HepG2 (cell line): ENCODE measurements at places on chromosomes 4 and X. TPM values are rescaled to one million over a fixed set of nuclear protein-coding genes. Genes with fewer than 3 reads are reported as not detected.

DNA sequence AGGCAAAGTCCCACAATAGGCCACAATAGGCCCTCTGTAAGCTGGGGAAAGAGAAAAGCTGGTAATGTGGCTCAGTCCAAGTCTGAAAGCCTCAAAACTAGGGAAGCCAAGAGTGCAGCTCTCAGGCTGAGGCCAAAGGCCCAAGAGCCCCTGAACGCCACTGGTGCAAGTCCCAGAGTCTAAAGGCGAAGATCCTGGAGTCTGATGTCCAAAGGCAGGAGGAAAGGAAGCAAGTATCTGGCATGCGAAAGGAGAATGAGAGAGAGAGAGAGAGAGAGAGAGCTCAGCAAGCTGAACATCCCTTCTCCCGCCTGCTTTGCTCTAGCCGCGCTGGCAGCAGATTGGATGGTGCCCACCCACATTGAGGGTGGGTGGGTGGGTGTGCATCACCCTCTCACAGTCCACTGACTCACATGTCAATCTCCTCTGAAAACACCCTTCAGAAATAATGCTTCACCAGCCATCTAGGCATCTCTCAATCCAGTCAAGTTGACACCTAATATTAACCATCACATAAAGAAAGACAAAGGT is 30.9 kb upstream of the ELF2 start:
- peaks cover 22% of the 10 kb centered on the region for H3K4me1 ChIP-seq
- no peak overlapping the region for H3K27ac ChIP-seq
- no peaks in the 10 kb centered on the region for H3K36me3 ChIP-seq
- no peak for DNase-seq

DNA sequence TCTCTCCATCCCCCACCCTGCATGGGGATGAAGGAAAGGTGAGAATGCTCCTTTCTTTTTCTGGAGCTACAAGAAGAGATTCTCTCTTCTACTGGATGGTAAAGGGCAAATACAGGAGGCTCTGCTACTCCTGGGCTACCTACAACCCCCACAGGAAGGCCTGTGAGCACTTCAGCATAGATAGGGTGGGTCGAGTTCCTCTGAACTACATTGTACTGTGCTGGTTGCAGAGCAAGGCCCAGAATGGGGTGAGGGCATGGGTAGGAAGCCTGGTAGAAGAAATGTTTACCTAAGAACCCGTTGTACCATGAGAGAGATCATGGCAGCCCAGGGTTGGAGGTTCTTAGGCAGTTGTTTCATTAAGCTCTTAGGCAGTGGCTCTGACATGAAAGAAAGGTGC is 510.4 kb downstream of the MID1IP1 start:
- H3K36me3 ChIP-seq = no peaks in the 10 kb centered on the region
- DNase-seq = no peak
- H3K27me3 ChIP-seq = no peaks in the 10 kb centered on the region
- no peaks in the 10 kb centered on the region for H3K4me1 ChIP-seq

DNA sequence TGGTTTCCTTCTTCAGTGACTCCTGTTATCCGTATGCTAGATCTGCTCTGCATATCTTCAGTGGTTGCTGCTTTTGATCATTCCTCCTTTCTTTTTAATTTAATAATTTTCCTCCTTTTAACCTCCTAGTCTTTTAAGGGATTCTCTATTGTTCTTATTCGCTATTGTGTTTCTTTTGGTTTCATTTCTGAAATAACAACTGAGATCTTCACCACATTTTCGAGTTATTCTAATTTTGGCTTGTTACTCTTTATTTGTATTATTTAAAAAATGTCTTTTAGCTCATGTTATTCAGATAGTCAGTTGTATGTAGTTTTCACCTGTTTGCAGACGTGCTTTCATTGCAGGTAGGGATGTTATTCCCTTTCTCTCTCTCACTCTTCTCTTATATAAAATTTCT is 24.9 kb downstream of the IGFBP7 start:
- H3K36me3 ChIP-seq = no peaks in the 10 kb centered on the region
- no peak overlapping the region for H3K27ac ChIP-seq
- no peaks in the 10 kb centered on the region for H3K27me3 ChIP-seq
- H3K4me3 ChIP-seq = no peak overlapping the region
- peaks cover 17% of the 10 kb centered on the region for H3K4me1 ChIP-seq

GRCh38 chr4:159048166-159048886 is 54.6 kb upstream of the RAPGEF2 start:
- H3K4me1 ChIP-seq = peaks cover 31% of the 10 kb centered on the region
- DNase-seq = peak; percentile 84
- peak overlapping the region; percentile 33 for H3K27ac ChIP-seq
- H3K36me3 ChIP-seq = no peaks in the 10 kb centered on the region
- H3K4me3 ChIP-seq = peak overlapping the region; percentile 63
- no peaks in the 10 kb centered on the region for H3K27me3 ChIP-seq

- no peak overlapping the region for H3K4me3 ChIP-seq
- no peak for DNase-seq
- H3K27ac ChIP-seq = no peak overlapping the region
Measured at GRCh38 chr4:171785388-171785787, 27.8 kb upstream of the GALNTL6 start.

- H3K4me1 ChIP-seq = peaks cover 47% of the 10 kb centered on the region
- H3K27me3 ChIP-seq = no peaks in the 10 kb centered on the region
- H3K36me3 ChIP-seq = no peaks in the 10 kb centered on the region
- H3K4me3 ChIP-seq = no peak overlapping the region
- peak; percentile 45 for DNase-seq
- H3K27ac ChIP-seq = no peak overlapping the region
Measured at GRCh38 chrX:30935985-30936384, 46.9 kb upstream of the TAB3 start.

GRCh38 chrX:41377624-41378023 is 43.7 kb downstream of the DDX3X start:
- peaks cover 41% of the 10 kb centered on the region for H3K4me1 ChIP-seq
- H3K36me3 ChIP-seq = no peaks in the 10 kb centered on the region
- no peak overlapping the region for H3K4me3 ChIP-seq
- no peak overlapping the region for H3K27ac ChIP-seq

DNA sequence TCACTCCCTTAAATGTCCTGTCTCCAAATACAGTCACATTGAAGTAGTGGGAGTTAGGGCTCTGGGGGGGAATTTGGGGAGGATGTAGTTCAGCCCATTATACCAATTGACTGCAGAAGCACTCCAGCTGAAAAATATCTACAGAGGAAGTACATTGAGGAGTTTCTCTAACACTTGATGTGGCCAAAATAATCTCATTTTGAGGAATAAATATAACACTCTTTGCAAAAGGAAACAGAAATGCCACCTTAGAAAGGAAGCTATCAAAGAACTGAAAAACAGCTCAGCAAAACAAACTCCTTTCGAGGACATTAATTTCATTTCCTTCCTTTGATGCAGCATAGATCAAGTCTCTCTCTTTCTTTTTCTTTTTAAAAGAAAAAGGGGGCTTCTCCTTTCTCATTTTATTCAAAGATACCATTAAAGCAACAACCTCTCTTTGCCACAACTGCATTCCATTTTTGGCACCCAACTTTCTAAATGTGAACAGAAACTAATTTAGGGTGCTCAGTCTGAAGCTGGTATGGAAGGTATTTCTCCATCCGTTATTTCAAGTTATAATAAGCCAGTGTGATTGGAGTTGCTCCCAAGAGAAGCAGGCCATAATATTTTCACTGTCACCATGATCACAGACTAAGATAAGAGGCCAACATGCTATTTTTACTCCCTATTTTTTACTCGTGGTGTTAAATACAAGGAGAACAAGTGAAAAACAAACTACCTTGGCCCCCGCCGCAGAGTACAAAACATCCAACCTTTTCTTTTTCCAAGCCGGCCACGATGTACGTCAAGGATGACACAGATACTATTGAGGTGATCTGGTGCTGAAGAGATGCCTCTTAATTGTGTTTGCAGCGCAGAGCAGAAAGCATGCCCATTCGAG is 230.4 kb upstream of the GATB start:
- H3K4me3 ChIP-seq = no peak overlapping the region
- H3K27me3 ChIP-seq = no peaks in the 10 kb centered on the region
- H3K36me3 ChIP-seq = no peaks in the 10 kb centered on the region
- no peaks in the 10 kb centered on the region for H3K4me1 ChIP-seq

- H3K27me3 ChIP-seq = no peaks in the 10 kb centered on the region
- H3K4me1 ChIP-seq = no peaks in the 10 kb centered on the region
- H3K36me3 ChIP-seq = no peaks in the 10 kb centered on the region
- H3K27ac ChIP-seq = no peak overlapping the region
Measured at GRCh38 chr4:169283114-169283509, 12.4 kb upstream of the SH3RF1 start.

DNA sequence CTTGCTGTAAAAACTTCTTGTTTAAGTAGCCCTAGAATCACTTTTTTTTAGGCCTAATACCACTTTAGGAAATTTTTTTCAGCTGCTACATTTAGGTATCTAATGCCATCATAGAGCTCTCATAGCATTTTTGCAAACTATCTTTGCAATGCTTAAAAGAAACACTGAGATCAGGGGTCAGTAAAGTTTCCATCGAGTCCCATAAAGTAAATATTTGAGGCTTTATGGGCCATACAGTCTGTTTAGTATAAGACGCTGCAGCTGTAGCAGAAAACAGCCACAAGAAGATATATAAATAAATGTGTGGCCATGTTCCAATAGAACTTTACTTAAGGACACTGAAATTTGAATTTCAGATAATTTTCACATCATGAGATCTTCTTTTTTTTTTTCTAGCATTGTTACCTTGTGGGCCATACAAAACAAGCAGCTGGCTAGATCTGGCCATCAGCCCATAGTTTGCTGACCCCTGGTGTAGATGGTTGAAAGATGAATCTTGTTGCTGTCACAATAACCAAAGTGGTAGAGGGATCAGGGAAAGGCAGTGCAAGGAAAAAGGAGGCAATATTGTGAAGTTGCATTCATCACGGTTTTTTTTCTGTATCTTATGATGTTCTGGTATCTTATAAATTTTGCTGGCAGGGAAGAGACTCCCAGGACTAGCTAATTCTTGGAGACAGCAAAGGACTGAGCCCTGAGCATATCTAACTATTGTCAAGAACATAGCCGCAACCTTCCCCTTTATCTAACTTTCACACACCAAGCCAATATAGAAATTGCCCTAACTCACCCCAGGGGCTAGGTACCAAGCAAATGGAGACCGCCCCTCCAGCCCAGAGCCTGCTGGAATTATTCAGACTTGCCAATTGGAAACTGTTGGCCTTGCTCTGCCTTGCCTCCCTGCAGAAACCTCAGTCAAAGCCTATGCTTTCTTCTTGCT is 46.6 kb downstream of the RASGEF1B start:
- H3K4me1 ChIP-seq = no peaks in the 10 kb centered on the region
- no peaks in the 10 kb centered on the region for H3K27me3 ChIP-seq
- no peak overlapping the region for H3K4me3 ChIP-seq
- H3K36me3 ChIP-seq = no peaks in the 10 kb centered on the region

GRCh38 chrX:105191878-105192277 is 28.6 kb downstream of the TEX13A start:
- no peak overlapping the region for H3K27ac ChIP-seq
- no peaks in the 10 kb centered on the region for H3K36me3 ChIP-seq
- DNase-seq = no peak
- H3K4me1 ChIP-seq = no peaks in the 10 kb centered on the region

- no peaks in the 10 kb centered on the region for H3K4me1 ChIP-seq
- H3K27ac ChIP-seq = no peak overlapping the region
- no peaks in the 10 kb centered on the region for H3K27me3 ChIP-seq
- H3K4me3 ChIP-seq = no peak overlapping the region
- no peaks in the 10 kb centered on the region for H3K36me3 ChIP-seq
Measured at GRCh38 chr4:89067417-89067816, 10.4 kb upstream of the FAM13A start.

- no peak overlapping the region for H3K27ac ChIP-seq
- H3K27me3 ChIP-seq = no peaks in the 10 kb centered on the region
- no peak for DNase-seq
- H3K36me3 ChIP-seq = peaks cover 10% of the 10 kb centered on the region
Measured at GRCh38 chrX:47214435-47215077, 3.9 kb upstream of the CDK16 start.

- DNase-seq = no peak
- no peaks in the 10 kb centered on the region for H3K27me3 ChIP-seq
- H3K27ac ChIP-seq = no peak overlapping the region
- H3K4me3 ChIP-seq = no peak overlapping the region
Measured at GRCh38 chr4:141314627-141315026, 93.9 kb downstream of the ZNF330 start.

Gene PABPC1L2A
- not detected in 2 replicates for total RNA-seq

Gene OPRPN
- total RNA-seq = not detected in 2 replicates

Gene AIFM1
- total RNA-seq = 46.9 and 69.3 TPM in 2 replicates

Gene AGA
- total RNA-seq = 12.2 and 22.3 TPM in 2 replicates

Gene PIR
- 38.0 and 53.3 TPM in 2 replicates for total RNA-seq
